Stimulated activated CD8-positive, alpha-beta memory T cell treated with anti-CD3 and anti-CD28 coated beads, Interleukin-4, amount 100 ng/mL, for 1 hour (primary cell): ENCODE measurements at places on chromosomes 1 and 21.

- no peak for DNase-seq
Measured at GRCh38 chr1:203150511-203151297, 23.2 kb downstream of the ADORA1 start.

- no peak for DNase-seq
Measured at GRCh38 chr21:33977017-33977720, 61.6 kb upstream of the ATP5PO start.

GRCh38 chr1:9079988-9080704 is 10.7 kb upstream of the SLC2A5 start:
- no peak for DNase-seq

- DNase-seq = no peak
Measured at GRCh38 chr1:219882096-219882495, 46.3 kb downstream of the SLC30A10 start.

DNA sequence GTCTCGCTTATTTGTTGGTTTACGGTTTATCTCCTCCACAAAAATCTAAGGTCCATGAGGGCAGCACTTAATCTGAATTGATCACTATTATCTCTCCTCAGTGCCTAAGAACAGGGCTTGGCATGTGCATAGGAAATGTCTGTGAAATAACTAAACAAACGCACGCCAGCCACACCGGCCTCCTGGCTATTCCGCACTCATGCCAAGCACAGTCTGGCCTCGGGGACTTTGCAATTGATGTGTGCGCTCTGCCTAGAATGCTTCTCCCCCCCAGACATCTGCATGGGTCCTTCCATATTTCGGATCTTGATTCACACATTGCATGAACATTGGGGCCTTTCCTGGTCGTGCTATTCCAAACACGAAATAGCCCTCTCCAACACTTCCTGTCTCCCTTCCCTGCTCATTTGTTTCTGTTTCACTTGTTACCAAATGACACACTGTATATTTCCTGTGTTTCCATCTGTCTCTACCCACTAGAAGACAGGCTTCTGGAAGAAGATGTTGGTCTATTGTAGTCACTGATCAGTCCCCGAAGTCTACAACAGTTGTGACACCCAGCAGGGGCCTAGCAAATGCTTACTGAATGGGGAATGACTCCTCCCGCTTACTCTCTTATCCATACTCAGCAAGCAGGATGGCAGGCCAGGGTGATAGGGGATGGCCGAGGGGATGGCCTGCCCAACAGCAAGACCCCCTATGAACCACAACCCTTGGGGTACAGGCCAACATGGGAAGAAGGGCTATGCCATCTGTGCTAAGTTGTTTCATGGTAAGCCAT is 93.9 kb downstream of the GLIS1 start:
- DNase-seq = no peak
